ENCODE measurements at places on chromosomes 2 and 18.
A peak's percentile ranks its signal among the peaks of the same experiment; 100 is the strongest.

- DNase-seq: no peak
Observed at GRCh38 chr2:164917296-164917903, 37.9 kb downstream of the SLC38A11 start.

DNA sequence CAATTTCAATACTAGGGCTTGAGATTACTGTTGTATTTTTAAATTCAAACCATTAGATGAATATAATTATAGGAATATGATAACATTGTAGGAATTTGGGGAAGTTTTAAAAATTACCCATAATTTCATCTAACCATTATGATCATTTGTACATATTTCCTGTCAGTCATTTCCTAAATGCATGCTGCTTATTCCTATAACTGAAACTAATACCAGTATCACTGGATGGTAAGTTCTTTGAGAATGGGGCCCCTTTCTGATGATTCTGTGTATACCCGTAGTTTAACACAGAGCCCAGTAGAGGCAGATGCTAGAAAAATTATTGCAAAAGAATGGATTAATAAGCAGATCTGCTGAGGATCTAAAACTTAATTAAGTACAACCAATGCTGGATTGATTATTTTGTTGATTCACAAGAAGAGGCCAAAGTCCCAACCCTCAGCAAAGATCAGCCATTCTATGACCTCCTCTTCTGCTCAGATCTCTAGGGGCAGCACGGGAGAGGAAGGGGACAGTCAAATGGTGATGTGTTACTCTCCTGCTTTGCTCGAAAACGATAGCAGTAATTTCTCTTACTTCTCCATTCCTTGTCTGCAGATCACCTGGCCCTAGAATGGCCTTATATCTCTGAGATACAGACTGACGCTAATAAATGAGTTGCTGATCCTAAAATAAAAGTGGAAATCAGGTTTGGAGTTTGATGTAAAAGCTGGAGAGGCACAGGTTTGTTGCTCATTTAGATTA lies 69.5 kb upstream of the PELI1 start:
- no peak for DNase-seq

- DNase-seq: no peak
Observed at GRCh38 chr2:66543257-66543767, 108.4 kb downstream of the MEIS1 start.

GRCh38 chr2:8701681-8702379 lies 20.0 kb downstream of the ID2 start:
- no peak for DNase-seq

GRCh38 chr2:179096090-179096489 lies 46.2 kb upstream of the CCDC141 start:
- DNase-seq: peak; percentile 2

- DNase-seq: no peak
Observed at GRCh38 chr2:235096447-235096846, 144.6 kb downstream of the SH3BP4 start.

DNA sequence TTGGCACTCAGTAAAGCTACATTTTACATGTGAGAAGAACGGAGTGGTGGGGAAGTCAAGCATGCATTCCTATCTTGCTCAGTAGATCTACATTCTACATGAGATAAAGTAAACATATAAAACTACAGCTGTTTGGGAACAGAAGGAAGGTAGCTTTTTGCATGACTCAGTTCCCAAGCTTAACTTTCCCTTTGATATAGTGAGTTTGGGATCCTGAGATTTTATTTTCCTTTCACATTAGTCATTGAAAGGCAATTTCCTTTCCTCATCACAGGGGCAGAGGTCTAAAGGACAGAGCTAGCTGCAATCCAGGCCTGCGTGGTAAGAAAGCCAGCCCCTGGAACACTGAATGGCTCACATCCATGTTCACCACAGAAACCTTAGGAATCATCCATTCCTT lies 257.2 kb downstream of the SRBD1 start:
- no peak for DNase-seq

DNA sequence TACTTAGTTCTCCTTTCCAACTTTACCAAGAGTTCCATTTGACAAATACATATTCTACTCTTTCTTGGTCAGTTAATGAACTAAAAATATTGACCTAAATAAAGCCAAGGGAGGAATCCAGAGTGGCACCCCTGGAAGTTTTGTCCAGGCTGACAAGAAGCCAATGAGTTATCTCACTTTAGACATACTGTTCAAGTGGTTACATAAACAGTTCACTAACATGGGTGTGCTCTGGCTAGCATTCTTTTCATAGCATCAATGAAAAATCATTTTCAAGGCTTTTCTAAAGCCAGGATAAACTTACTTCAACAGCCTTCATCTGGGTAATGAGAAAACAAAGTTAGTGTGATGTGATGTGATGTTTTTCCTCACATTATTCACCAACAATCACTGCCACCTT lies 649.4 kb downstream of the TDRD15 start:
- no peak for DNase-seq

DNA sequence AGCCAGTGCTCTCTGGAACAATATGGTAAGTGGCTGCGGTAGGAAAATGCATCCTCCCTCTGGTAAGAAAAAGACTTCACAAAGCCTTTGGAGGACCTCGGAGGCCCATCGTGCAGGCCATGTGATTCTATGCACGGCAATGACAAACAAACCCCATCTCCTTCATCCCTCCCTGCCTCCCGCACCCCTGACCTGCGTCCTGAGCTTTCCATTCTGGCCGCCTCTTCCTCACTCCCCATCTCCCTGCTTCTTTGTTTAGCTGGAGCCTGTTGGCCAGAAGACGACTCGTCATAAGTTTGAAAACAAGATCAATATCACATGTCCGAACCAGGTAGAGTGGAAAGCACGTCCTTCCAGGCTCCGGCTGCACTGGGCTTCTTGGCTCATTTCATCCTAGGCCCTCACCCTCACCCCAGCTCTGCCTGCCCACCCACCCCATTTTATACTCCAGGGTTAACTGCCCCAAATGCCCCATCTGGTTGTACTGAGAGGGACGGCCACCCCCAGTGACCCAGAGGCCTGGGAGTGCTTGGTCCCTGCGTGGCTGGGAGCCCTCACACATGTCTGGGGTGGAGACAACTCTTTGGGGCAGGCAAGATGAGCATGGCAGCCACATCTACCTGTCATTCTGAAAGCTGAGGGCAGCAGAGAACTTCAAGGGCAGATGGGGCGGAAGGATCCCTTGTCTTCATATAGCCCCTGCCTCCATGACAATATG lies 94.0 kb downstream of the PLB1 start:
- DNase-seq: no peak

DNA sequence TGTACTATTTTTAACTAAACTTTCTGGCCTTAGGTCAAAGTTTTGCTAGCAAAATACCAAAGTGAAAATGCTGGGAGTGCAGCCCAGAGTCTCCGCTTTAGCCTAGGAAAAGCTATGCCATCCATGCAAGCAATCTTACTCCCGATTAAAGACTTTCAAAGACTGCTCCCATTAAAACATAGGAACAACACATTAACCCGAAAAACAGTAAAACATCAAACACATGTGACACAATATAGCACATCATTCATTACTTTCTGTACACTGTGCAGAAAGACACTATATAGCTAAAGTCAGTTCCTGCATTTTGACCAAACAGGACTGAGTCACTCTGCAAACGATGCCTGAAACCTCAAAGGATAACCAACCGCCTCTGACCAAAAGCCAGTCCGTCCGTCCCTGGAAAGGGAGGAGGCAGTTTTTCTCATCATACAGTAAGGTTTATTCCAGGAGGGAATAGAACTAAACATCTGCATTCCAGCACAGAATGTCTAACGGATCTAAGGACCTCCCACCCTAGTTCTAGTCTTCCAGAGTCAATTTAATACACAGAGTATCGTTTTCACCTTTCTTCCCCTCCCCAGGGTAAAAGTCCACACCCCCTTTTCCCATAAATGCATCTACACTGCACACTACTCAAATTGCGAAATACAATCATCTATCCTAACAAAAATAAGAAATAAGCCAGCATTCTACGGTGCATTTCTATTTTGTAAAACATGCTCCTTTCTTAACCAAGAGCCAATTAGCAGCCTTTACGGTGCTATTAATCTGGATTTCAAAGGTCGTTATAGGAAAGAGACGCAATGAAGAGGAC lies 1.7 kb downstream of the ROCK2 start:
- no peak for DNase-seq

- DNase-seq: no peak
Observed at GRCh38 chr2:83017366-83018090, 1441.6 kb downstream of the SUCLG1 start.

GRCh38 chr2:58794916-58795315 lies 553.8 kb upstream of the FANCL start:
- no peak for DNase-seq

DNA sequence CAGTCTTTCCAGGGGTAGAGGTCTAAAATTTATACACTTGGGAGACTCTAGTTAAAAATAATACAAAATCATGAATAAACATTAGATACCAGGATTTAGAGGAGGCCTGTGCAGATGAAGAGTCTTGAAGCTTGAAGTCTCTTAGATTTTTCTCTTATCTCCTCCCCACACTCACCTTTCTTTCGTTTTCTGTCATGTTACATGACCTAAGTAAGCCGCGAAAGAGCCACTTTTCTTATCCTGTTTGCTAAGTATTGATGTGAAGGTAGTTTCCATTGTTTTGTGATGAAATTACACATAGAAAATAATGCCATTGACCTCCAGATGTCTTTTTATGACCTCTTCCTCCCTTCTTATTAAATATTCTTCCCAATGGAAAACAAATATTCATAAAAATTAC lies 367.8 kb downstream of the LRRTM1 start:
- no peak for DNase-seq

DNA sequence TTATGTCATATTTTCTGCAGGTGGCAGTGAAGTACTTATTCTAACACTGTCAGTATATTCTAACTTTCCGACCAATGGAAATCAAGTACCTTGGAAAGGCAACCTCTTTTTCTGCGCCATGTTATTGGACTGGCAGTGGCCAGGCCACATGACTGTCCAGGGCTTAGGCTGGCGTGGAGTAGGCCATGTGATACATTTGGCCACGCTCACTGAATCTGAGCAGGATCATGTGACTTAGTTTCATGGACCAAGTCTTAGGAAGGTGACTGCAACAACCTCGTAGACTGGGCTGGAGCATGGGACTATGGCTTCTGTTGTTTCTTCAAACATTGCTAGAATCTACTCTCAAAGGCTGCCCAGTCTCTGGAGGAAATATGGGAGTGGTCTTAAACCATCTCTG lies 60.4 kb upstream of the HAAO start:
- no peak for DNase-seq

DNA sequence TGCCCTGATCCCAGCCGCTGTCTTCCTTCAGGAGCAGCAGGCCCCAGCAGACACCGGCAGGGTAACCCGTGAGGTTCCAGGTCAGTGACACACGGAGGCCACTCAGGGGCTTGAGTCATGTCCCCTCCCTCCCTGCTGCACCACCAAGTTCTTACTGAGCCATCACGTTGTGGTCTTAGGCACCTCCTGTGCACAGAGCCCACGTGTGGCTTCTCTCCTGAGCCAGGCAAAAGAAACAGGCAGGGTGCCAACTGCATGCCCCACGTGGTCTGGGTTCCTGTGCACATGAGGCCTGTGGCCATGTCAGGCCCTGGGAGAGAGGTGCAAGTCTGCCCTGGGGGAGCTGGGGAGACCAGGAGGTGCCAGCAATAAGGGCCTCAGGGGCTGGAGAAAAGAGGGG lies 264.8 kb downstream of the KLHL29 start:
- no peak for DNase-seq

GRCh38 chr2:69489793-69490192 lies 52.6 kb upstream of the NFU1 start:
- DNase-seq: no peak

DNA sequence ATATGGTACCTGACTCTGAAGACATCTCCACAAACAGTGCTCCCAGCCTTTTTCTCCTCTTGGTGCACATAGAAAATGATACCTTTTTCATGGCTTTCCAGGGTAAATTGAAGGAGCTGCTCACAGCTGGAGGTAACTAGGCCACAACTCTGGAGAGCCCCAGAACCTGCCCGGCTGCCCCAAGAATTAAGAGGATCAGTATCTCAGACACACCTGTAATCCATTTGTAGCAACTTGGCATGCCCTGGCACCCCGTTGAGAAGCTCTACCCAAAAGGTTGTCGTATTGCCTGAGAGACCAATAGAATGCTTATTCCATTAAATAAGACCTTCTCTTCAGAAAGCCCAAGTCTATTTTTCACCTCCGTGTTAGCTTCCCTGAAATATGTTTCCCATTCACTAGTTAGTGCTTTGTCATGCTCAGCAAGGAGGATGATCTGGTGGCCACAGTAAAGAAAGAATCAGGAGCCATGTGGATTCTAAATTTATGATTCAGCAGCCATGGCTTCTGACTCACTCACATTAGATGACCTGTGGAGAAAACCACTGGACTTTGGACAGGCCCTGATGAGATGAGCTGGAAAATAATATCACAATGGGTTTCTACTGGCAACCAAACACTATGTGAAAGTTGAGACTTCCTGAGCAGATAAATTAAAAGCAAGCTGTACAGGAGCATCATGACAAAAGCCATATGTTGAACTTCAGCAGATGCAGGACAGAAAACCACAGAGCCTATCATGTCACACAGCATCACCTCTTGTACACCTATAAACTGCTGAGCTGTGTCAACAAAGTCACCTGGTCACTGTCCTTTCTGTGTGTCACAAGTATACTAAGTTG lies 253.3 kb upstream of the OSR1 start:
- DNase-seq: no peak

DNA sequence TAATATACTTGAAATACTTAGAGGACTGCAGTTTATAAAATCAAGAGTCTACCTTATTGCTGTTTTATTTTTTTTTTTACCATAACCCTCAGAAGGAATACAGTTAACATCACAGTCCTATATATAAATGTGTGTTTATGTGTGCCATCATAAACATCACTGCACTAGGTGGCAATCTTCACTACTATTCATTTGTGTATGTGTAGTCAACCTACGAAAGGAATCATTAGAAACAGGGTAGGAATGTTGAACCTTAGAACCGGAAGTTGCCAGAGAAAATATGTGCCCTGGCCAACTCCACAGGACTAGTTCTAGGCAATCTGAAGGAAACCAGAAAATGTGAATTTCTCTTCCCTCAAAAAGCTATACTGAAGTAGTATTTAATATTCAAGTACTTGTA lies 3.4 kb downstream of the GEN1 start:
- no peak for DNase-seq

- no peak for DNase-seq
Observed at GRCh38 chr2:108536133-108536780, 2.0 kb downstream of the LIMS1 start.

DNA sequence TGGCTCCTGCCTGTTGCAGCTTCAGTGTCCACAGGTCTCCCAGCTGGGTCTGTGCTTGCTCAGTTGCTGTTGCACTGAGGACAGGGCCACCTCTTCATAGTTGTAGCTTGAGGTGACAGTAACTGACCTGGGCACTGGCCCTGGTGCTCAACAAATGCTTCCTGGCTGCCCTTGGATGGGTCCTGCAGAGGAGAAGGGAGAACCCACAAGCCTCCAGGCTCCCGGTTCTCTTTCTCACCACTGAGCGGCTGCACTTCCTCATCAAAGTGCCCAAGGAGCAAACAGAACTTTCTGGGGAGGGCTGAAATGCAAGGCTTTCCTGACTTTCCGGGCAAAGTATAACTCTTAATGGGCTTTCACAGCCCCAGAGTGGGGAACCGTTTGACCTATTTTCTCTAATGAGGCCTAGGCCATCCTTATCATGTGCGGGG lies 38.7 kb downstream of the LCT start:
- no peak for DNase-seq

GRCh38 chr18:10226971-10227370 lies 227.5 kb upstream of the APCDD1 start:
- DNase-seq: no peak

GRCh38 chr2:162037028-162037795 lies 36.8 kb downstream of the DPP4 start:
- DNase-seq: no peak

Data from effector CD4-positive, alpha-beta T cell (primary cell).